A549 (cell line): ENCODE measurements at places on chromosomes 12 and 14.

GRCh38 chr12:124852329-124852831, 11.3 kb downstream of the SCARB1 start:
- no peak for DNase-seq

DNA sequence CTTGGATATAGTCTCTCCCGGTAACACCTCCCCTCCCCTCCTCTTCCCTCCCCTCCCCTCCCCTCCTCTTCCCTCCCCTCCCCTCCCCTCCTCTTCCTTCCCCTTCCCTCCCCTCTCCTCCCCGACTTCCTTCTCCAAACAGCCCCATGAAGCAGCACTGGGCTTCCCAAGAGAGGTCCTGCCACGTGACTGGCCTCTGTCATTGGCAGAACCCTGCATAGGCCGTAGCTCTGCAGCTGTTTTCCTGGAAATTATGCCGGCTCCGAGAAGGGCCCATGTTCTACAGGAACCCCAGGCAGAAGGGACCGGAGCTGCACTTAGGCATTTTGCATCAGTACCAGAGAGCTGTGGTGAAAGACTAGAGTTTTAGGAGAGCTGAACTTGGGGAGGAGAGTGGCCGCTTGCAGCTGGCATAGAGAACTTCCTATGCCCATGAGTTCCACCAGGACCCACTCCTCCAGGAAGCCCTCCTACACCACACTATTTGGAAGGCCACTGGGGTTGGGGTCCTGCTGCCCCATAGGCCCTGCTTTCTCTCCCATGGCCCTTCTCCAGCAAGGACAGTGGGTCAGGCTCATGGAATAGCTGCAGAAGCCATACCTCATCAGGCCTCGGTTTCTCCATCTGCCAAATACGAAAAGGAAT, 5.1 kb upstream of the TNFAIP2 start:
- DNase-seq: no peak

GRCh38 chr12:128637642-128638606, 185.8 kb downstream of the SLC15A4 start:
- no peak for DNase-seq

- DNase-seq: peak; percentile 58
Measured at GRCh38 chr14:21308132-21308478, 28.2 kb downstream of the RPGRIP1 start.

DNA sequence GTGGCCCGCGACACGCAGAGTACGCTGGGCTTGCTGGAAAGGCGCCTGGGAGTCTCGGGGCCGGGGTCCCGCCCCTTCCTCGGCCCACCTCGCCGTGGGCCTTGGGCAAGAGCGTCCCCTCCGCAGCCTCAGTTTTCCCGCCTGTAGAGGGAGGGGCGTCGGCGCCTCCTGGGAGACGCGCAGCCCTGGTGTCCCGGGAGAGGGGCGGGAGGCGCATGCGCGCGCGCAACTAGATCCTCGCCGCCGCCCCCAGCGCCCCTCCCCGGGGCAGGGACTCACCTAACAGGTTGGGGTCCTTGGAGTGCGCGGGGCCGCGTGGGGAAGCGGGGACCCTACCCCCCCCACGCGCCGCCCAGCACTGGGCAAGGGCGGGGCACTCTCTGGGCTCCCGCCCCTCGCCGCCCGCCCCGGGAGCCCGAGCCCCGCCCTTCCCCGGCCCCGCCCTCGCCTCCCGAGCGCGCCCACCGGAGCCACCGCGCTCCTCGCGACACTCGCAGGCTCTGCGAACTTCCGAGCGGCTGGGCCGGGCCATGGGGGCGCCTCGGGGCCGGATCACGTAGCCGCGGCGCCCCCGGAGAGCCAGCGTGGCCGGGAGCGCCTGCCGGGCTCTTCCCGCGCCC, at the start of gene KIF26A:
TSS of gene KIF26A (plus strand) at position 490 of the 620 bp plus-strand sequence. CDS start 136 bp downstream, outside the sequence.
- peak; percentile 80 for DNase-seq

DNA sequence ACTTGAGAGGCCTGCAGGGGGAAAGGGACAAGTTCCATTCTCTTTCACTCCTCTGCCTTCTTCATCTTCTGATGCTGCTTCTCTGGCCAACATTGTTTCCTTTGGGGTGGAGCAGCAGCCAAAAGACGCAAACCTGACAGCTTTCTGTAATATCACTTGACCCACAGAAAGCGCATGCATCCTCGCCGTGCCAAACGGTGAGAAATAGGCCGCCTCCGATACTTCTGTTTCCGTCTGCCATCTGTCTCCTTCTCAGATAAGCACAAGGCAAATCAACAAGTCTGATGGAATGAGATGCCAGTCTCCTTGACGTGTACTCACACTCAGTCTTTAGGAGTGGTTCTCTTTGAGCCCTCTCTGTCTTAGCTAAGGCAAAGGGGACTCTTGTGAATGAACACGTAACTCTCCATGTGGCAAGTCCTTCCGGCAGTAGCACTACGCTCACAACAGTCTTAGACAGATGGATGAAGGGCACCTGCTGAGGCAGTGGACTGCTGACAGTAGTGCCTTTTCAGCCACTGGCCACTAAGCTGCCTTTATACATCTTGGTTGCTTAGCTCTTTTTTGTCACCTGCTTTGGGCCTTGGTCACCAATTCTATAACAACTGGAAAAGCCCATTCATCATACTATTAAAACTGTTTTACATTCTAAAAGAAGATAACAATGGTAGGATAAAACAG, 214.1 kb downstream of the FBXL14 start:
- no peak for DNase-seq

- DNase-seq: no peak
Measured at GRCh38 chr14:81529391-81529790, 4.3 kb downstream of the SEL1L start.

GRCh38 chr12:94762259-94762942, 112.0 kb upstream of the TMCC3 start:
- no peak for DNase-seq

- peak; percentile 65 for DNase-seq
Measured at GRCh38 chr12:30792648-30793499, 38.1 kb upstream of the CAPRIN2 start.

DNA sequence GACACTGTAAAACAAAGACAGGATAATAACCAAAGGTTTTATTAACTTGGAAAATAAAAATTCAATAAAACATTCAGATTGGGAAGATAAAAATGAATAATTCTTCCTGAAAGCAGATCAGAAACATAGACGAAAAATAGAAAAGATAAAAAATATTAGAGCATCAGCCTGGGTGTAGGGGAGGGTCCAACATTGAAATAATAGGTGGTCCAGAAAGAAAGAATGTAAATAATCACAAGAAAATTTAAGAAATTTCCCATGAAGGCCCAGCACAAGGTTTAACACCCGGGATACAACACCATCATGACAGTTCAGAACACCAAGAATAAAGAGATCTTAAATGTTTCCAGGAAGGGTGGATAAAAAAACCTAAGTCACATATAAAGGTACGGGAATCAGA, 31.1 kb upstream of the DICER1 start:
- DNase-seq: no peak

DNA sequence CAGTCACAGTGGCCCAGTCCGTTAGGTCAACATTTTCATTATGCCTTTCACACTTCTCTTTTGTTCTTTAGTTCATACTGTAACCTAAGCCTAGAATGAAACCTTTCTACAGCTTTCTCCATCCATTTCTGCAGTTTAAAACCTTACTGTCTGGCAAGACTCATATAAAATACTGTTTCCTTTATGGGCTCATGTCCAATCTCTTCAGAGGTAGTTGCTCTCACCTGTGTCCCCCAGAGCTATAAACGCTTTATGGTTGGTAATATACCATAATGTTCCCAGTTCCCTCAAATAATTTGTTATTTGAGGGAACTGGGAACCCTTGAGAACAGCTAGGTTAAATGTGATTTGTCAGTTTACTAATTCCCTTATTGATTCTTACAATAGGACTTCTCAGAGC, 83.0 kb downstream of the SRGAP1 start:
- no peak for DNase-seq

GRCh38 chr12:92466391-92467305, 236.1 kb upstream of the PLEKHG7 start:
- no peak for DNase-seq

DNA sequence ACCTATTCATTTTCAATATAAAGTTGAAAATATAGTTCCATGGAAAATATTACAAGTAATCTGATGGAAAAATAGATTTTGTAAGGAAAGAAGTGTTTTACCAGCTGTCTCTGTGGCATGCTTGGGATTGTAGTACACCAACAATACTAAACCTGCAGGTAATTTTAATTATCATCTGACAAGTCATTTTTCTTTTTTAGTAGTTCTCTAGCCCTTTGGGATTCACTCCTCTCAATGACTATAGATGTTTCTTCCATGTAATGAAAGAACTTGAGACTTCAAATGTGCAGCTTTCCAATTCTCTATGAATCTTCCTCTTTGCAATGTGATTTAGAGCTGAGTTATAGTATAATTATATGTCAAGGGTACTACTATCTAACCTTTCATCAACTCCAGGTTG, 14.7 kb upstream of the LIN7A start:
- no peak for DNase-seq

DNA sequence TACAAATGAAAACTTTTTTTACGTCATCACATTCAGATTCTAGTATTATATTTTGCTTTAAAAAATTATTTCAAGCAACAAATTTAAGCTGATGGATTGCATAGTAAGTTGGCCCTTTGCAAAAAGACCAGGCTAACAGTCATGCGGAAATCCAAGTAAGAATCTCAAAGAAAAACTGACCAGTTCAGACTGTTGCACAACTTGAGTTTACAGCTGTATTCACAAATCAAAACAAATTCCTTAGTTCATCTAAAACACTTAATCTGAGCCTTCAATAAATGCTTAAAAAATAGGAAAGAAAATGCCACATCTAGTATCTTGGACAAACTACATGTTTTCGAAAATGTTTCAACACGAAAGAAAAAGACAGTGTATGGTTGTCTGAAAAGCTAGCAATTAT, 847 bp downstream of the CCDC59 start:
- no peak for DNase-seq

DNA sequence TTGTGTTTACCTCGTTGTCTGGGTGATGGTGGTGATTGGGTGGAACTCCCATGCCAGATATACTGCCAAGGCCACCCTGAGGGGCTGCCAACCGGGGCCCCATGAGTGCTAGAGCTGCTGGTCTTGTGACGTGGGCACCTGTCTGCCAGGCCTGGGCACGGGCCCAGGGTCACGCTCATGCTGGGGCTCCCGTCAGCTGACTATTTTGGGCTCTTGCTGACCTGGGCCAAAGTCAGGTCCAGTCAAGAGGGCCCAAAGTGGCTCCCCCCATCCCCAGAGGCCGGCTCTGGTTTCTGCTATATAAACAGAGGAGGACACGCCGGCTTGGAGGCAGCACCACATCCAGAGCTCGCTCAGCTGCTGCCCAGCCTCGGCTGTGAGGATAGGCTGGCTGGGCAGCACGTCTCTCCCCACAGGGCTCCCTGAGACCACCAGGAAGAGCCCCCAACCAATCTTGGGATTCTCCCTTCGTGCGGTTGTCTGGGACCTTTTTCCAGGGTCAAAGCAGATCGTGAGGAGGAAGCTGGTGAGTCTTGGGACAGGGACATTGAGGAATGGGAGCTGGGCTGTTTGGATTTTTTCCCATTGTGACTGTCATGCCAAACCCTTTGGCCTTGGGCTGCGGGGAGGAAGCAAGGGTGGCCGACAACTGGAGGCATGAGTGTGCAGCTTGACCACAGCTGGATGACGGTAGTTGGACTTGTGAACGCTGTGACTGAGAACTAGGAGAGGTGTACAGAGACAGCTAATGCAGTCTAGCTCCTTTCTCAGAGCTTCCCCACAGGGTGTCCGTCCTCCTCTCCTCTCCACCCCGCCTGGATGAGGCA, 7.6 kb upstream of the NR4A1 start:
- DNase-seq: no peak

- DNase-seq: no peak
Measured at GRCh38 chr12:90398285-90398836, 556.6 kb downstream of the CCER1 start.
